Kidney capillary endothelial cell (primary cell): ENCODE measurements at places on chromosomes 6 and 20.

- DNase-seq: peak; percentile 98
Observed at GRCh38 chr6:80106418-80107235, at the start of gene BCKDHB. Gene BCKDHB, plus strand, starts transcription at chr6:80106671. Its CDS starts 23 bp downstream, at chr6:80106694.

GRCh38 chr6:5478380-5478779 lies 217.1 kb downstream of the FARS2 start:
- DNase-seq: no peak

DNA sequence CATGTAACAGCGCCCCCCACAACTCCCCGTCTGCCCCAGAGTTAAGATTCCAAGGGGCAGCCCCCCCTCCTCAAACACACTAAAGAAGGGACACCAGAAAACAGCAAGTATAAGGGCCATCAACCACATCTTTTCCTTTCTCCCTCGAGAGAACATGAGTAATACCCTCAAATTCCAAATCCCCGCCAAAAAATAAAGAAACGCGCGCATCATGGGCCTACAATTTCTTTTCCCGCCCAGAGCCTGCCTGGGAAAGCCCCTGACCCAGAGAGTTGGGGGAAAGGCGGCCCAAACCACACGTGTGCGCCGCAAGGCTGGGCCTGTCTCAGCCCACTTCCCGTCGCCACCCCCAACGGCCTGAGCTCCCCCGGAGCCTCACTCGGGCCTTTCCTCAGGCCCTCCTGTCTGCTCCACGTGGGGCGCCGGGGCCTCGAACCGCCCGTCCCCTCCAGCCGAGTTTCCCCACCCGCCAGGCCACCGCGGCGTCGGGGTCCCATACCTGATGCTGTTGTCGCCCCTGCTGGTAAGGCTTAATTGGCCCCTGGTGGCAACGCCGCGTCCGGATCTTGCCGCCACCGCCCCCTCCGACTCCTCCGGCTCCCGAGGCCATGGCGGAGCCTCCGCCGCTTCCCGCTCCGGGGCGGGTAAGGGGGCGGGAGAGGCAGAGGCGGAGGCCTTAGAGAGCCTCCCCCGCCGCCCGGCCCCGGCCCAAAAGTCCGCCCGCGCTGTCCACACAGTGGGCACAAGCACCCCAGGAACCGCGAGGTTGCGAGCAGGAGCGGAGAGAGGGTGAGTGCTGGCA lies 746 bp downstream of the NUP153 start:
- peak; percentile 46 for DNase-seq

GRCh38 chr6:11093376-11093625 lies 333 bp upstream of the SMIM13 start:
- no peak for DNase-seq

GRCh38 chr6:159608961-159609651 lies 83.9 kb downstream of the SOD2 start:
- no peak for DNase-seq

- no peak for DNase-seq
Observed at GRCh38 chr20:46252352-46253091, 55.8 kb downstream of the CDH22 start.

DNA sequence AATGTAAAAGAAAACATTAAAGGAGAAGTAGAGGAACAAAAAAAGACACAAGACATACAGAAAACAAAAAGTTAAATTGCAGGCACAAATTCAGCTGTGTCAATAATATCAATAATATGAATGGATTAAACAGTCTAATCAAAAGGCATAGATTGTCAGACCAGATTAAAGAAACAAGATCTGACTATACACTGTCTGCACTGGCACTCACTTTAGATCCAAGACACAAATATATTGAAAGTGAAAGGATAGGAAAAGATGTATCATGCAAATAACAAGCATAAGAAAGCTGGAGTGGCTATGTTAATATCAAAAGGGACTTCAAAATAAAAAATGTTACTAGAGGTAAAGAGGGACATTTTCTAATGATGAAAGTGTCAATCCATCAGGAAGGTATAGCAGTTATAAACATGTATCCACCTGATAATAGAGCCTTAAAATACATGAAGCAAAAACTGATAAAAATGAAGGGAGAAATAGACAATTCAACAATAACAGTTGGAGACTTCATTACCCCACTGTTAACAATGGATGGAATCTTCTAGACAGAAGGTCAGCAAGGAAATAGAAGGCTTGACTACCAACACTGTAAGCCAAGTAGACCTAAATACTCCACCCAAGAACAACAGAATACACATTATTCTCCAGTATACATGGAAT lies 89.7 kb downstream of the HIVEP1 start:
- no peak for DNase-seq

DNA sequence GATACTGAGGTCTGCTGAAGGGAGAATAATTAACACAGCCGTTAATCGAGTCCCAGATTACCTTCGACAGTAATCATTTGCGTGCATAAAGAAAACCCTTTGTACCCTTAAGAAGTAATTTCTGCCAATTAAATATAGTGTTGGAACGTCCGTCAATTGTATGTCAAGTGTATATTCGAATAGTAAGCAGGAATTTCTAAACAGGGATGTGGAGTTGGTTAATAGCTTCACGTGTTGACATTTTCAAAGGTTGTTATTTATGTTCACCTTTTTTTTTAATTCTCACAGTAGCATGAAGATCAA lies 798 bp upstream of the SNAP91 start:
- DNase-seq: no peak

GRCh38 chr6:129197154-129197553 lies 314.2 kb downstream of the LAMA2 start:
- no peak for DNase-seq

DNA sequence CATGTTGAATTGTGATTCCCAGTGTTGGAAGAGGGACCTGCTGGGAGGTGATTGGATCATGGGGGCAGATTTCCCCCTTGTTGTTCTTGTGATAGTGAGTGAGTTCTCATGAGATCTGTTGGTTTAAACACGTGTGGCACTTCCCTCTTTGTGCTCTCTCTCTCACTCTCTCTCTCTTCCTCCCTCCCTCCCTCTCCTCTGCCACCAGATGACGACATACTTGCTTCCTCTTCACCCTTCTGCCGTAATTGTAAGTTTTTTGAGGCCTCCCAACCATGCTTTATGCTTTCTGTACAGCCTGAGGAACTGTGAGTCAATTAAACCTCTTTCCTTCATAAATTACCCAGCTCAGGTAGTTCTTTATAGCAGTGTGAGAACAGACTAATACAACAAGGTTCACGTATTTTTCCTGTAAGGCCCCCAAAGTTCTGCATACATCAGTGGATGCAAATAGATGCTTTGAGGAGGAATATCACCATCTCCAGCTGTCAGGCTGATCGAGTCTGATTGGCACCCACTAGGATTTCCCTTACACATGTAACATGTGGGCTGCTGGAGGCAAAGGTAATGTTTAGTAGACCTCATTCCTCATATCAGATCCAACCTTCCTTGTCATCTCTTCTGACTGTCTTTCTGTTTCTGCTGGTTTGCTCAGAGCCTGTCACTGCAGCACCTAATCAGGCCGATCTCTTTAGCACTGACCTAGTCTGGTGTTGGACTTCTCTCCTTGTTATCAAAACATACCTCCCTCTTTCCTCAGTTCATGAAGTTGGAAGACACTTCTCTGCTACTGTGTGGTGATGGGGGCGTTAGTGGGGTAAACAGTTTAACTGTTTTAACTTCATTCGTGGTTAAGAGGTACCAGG lies 54.3 kb upstream of the BACH2 start:
- DNase-seq: no peak

DNA sequence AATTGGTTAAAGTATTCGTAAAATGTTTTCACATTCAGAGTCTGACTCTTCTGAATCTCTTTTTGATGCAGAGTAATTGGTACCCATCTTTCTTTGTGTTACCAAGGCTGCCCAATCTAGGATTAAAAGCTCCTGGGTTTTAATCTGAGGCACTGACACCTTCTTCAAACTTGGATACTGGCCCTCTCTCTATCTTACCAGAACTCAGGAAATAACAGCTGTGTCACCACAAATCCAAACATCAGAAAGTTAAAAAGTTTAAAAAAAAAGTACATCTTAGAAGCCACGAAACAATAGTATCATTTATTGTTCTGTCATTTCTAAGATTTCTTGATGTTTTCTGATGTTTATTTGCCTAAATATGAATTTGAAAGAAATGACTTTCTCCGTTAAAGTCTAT lies 255.5 kb upstream of the RUNX2 start:
- DNase-seq: no peak

DNA sequence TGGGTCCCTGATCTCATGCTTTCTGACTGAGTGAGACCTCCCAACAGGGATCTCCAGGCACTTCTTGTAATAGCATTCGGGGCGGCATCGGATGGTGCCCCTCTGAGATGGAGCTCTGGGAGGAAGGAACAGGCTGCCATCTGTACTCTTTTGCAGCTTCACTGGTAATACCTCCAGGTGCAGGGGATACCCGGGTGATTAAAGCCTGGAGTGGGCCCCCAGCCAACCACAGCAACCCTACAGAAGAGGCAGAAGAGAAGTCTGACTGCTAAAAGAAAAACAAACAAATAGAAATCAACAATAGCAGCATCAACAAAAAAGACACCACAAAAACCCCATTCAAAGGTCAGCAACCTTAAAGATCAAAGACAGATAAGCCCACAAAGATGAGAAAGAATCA lies 19.1 kb upstream of the PGK2 start:
- DNase-seq: no peak

GRCh38 chr6:12010635-12011275 lies 1.4 kb upstream of the HIVEP1 start:
- peak; percentile 48 for DNase-seq

GRCh38 chr20:44963325-44964215 lies 2.7 kb upstream of the STK4 start:
- no peak for DNase-seq

GRCh38 chr6:138465007-138465645 lies 34.2 kb downstream of the NHSL1 start:
- DNase-seq: peak; percentile 85

DNA sequence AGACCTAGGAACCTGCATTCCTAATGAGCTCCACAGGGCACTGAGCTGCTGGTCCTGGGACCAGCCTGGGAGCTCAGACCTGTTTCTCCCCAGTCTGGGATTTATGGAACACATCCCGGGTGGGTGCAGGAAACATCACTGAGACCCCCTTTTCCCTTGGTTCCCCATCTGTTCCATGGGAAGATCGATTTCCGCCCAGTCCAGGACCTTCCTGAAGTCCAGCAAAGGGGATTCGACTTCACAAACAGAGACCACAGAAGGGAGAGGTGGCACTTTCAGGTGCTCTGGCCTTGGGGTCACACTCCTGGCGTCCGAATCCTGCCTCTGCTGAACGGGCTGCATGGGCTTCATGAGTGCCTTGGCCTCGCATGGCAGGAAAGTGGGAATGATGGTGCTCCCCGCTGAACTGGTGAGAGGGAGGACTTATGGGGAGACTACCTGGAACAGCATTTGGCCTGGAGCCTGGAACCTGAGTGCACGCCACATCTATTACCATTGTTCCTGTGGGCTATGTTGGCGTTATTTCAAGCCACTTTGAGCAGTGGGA lies 296.3 kb downstream of the TAF4 start:
- no peak for DNase-seq

- DNase-seq: no peak
Observed at GRCh38 chr6:15485936-15486335, 176.9 kb downstream of the DTNBP1 start.

GRCh38 chr6:96110878-96111277 lies 95.1 kb downstream of the FUT9 start:
- no peak for DNase-seq

DNA sequence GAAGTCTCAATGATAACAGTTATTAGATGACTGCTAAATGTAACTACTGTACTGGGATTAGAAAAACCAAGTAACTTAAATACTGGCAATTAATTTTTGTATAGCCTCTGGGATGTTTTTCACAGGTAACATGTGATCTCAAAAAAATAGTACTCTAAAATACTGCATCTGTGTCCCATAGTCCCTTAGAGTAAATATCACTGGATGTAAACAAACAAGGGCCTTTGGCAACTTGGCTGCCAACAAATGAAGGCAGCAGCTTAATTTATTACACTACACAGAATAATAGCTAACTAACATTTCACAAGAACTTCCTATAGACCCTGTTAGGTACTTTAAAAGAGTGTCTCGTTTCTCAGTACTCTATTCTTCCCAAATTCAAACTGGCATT lies 14.0 kb downstream of the ARHGAP18 start:
- DNase-seq: no peak

GRCh38 chr6:24838994-24839393 lies 40.3 kb upstream of the ARMH2 start:
- DNase-seq: no peak

- no peak for DNase-seq
Observed at GRCh38 chr6:124772733-124773319, 189.4 kb upstream of the RNF217 start.

DNA sequence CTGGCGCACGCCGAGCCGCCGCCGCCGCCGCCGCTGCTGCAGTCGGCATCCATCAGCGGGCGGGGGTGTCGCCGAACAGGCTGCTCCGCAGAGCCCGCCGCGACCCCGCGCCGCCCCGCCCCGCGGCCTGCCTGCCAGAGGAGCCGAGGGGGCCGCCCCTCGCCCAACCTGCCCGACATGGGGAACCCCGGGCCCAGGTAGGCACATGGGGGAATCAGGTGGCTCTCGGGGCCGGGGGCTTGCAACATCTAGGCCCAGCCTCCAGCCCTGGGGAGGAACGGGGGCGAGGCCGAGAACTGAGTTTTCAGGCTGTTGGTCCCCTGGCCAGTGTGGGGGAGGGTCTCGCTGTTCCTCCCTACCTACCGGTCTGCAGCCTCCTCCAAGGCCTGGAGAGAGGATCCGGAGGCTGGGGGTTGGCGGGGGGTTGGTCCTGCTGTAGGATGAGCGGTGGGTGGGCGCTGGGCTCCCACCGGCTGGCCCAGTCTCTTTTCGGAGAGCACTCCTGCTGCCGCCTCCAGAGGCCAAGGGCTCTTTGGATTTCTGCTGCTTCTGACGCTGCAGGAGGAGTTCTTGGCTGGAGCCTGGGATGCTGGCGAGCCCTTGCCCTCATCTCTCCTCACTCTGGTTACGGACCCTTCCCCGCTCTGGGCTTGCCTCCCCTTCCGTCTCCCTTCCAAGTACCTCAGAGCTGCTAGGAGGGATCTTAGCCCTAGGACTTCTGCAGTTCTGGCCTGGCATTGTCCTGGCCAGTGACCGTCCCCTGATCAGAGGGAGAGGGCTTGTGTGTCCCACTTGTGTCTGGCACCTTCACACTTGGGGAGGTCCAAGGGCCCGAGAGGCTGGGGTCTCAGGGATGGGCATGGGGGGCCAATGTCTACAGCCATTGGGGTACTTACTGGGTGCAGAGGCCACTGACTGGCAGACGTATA lies at the start of gene EPB41L1:
Gene EPB41L1 (plus strand): TSS at position 41 of the 929 bp plus-strand sequence. CDS start 19,038 bp downstream, outside the sequence.
- DNase-seq: no peak

DNA sequence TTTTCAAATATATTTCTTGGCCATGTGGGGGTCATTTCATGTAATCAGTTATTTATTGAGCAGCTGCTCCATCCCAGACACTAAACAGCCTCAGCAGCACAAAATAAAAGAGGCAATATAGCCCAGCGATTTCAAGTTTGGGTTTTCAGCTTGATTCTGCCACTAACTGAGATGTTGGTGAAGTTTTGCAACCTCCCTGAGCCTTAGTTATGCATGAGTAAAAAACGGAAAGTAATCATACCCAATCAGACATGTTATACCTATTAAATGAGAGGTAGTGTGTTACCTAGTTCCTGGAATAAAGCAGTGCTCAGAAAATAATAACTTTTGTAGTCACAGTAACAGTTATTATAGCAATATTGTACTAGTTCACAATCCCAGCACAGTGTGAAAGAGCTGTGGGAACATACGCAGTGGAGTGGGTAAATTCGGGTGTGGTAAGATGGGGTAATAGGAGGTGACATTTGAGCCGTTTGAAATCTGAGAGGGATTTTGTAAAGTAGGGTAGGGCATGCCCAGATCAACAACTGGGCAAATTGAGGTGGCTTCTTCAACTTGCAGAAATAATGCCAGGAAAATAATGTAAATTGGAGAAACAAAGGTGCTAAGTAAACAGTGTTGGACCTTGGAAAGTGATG lies 1.5 kb downstream of the SLC9A8 start:
- DNase-seq: no peak
